A549 (cell line): ENCODE measurements at places on chromosomes 3 and 15. TPM values are rescaled to one million over a fixed set of nuclear protein-coding genes. Genes with fewer than 3 reads are reported as not detected.

SV2B gene
- not detected in 3 replicates for polyA plus RNA-seq

IL17RE gene
- polyA plus RNA-seq: 0.44 to 0.67 TPM (median 0.47 TPM) in 3 replicates

FES gene
- polyA plus RNA-seq: 0.39 to 0.50 TPM (median 0.45 TPM) in 3 replicates

CSPG4 gene
- polyA plus RNA-seq: 0.01 to 0.06 TPM (median 0.04 TPM) in 3 replicates

KIF15 gene
- 7.7 to 8.7 TPM (median 8.4 TPM) in 3 replicates for polyA plus RNA-seq

- no peak for DNase-seq
These were observed 110.6 kb upstream of the ARPP21 start for GRCh38 chr3:35528728-35529127.

DNA sequence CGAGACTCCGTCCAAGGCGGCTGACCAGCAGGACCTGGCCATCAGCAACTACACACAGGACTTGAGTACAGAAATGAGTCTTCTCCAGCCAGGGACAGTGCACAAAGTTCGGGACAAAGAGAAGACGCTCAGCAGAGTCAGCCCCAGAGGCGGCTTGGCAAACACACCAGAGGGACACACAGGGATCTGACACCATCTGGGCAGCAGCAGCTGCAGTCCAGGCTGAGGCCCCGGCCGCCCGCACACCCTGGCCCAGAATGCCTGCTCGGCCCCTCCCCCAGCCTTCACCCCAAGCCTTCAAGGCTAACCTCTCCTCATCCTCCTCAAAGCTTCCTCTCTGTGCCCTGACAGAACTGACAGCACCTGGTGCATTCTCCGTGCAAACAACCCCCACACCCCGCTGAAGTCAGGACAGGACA lies 61.1 kb downstream of the XXYLT1 start:
- no peak for DNase-seq

DNA sequence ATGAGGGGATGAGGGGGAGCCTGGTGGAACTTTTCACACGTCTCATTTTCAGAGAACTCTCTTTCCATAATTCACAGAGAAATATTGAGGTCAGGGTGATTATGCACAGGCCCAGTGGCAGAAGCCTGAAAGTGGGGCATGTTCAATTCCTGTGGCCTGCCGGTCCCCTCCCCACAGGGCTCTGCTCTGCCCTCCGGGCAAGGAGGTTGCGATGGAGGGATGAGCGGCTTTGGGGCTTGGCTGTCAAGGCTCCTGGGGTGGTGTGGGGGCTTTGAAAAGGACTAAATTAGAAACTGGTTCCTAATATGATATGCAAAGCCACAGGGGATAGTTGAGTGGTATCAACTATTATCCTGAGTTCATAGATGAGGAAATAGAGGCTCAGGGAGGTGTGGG lies 9.2 kb upstream of the KY start:
- DNase-seq: no peak

DNA sequence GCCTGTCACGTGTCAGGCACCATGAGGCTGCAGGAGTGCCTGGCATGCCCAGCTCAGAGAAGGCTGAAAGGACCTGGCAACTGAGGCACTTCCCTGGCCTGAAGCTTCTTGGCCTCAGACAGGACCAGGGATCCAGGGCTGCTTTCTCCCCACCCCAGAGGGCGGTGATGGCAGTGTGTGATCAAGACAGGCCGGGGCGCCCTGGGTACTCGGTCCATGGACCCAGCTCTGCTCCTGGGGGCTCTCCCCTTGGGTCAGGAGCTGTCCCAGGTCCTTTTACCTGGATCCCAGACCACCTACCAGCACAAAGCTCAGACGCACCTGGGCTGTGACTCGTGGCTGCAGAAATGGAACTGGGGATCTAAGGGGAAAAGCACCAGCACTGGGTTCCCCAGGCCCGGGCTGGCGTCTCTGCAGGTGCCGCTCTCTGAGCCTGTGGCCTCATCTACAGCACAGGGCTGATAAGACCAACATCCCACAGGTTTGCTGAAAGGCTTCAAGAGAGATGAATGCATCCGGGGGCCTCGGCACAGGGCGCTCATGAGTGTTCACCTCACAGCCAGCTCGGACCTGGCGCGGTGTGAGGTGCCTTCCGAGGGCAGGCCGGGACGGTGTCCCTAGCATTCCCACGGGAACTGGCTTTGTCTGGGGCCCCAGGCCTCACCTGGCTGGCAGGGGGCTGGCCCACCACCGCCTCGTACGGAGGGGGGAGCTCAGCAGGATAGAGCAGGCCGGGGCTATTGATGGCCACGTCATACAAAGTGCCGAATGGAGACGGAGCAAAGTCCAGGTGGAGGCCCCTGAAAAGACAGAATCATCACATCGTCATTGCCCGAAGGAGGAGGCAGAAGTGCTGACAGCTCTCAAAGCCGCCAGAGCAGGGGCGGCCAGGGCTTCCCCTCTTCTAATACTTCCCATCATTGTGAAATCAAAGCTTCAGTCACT lies 133.6 kb downstream of the NSMCE3 start:
- DNase-seq: no peak

GRCh38 chr3:45367453-45367871 lies 20.9 kb upstream of the LARS2 start:
- DNase-seq: peak; percentile 16

GRCh38 chr3:108914774-108915641 lies 38.7 kb downstream of the GUCA1C start:
- peak; percentile 73 for DNase-seq

GRCh38 chr3:156317462-156318074 lies 197.2 kb downstream of the KCNAB1 start:
- DNase-seq: peak; percentile 25
